ENCODE measurements at places on chromosomes 12 and 14.

DNA sequence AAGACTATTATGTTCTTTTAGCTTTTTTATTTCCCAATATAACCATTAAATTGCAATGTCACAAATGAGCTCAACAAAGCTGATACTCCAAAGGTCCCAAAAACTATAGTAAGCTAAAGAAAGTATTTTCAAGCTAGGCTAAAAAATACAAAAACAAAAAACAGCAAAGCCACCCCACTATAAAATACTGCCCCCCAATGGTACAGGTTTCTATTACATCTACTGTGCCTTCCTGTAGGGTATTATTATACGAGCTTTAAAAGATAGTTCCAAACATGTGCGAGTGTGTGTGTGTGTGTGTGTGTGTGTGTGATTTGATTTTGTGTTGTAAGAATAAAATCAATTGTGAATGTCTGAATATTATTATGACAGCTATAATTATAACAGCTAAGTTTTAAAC, 1.1 kb downstream of the IFNG start:
- DNase-seq, result peak; percentile 15

- no peak for DNase-seq
These were observed 11.6 kb upstream of the UNC119B start for GRCh38 chr12:120698665-120699064.

DNA sequence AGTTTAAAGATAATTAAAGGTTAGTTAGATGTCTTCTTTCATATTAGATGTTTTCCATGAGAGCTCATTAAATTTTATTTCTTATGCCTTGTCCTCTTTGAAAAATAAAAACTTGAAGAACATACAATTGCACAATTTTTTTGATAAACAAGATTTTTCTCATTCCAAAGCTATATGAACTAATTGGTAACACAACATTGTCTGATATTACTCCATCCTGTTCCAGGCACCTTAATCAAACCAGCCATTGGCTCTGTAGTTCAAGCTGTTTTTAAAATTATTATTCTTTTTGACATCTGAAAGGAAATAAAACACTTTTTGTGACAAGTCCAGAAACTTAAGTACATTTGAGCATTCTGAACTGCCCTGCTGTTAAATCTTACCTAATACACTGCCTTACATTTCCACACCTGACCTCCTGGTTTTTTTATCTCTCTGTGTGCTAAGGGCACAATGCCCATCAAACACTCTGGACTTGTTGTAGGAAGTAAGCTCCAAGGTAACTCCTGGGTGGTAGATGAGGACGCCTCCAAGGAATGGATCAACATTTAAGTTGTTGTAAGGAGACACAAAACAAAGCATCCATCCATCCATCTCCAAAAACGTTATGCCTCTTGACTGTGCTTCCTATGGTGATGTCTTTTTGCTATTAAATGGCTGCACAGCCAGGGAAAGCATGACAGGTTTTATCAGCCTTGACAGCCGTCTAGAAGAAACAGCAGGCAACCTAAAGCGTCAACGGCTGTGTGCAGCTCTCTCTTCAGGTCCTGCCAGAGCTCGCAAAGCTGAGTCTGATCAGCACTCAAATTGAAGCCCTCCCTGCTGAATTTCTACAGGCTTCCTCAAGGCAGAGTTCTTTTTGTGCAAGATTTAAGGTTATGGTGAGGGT, 449.9 kb upstream of the FLRT2 start:
- no peak for DNase-seq

GRCh38 chr14:61192989-61193388, 88.1 kb downstream of the TMEM30B start:
- no peak for DNase-seq

GRCh38 chr14:67239582-67239981, 1.7 kb upstream of the PALS1 start:
- no peak for DNase-seq

DNA sequence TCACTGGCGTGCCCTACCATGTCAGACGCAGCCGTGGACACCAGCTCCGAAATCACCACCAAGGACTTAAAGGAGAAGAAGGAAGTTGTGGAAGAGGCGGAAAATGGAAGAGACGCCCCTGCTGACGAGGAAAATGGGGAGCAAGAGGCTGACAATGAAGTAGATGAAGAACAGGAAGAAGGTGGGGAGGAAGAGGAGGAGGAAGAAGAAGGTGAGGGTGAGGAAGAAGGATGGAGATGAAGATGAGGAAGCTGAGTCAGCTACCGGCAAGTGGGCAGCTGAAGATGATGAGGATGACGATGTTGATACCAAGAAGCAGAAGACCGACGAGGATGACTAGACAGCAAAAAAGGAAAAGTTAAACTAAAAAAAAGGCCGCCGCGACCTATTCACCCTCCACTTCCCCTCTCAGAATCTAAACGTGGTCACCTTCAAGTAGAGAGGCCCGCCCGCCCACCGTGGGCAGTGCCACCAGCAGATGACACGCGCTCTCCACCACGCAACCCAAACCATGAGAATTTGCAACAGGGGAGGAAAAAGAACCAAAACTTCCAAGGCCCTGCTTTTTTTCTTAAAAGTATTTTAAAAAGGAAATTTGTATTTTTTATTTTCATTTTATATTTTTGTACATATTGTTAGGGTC, 13.2 kb downstream of the TRIP11 start:
- DNase-seq, result no peak

- no peak for DNase-seq
These were observed 239.1 kb downstream of the ALX1 start for GRCh38 chr12:85519163-85519562.

DNA sequence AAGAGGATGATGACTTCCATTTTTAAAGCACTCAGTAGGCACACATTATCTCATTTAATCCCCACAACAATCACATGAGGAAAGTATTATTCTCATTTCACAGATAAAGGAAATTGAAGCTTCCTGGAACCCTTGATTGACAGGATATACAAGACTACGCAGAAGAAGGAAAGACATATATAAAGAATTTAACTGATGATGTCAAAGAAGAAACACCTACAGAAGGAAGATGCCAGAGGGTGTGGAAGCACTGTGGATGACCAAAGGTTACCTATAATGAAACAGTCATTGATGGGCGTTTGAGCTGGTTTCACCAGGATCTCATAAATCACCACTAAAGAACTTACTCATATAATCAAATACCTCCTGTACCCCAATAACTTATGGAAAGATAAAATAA, 197.4 kb downstream of the SLC25A21 start:
- no peak for DNase-seq

- DNase-seq, result no peak
These were observed 120.9 kb downstream of the SLC38A6 start for GRCh38 chr14:61101803-61102548.

- DNase-seq, result no peak
These were observed 10.7 kb downstream of the UBE3B start for GRCh38 chr12:109488051-109488665.

GRCh38 chr14:68730811-68731425, 61.9 kb downstream of the ZFP36L1 start:
- no peak for DNase-seq

DNA sequence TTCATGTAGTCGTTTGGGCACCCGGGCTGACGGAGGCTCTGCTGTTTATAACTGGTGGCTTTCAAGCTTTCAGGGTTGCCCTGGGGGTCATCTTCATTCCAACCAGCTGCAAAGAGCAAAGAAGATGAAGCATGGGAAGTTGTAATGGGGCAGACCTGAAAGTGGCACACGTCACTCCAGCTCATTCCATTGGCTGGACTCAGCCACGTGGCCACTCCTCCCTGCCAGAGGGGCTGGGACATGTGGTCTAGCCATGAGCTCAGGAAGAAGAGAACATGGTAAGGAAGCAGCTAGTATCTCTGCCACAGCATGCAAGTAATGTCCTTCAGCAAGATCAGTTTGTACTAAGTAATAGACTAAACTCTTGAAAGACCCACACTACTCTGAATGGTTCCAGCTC, 51.7 kb upstream of the FERMT2 start:
- DNase-seq, result no peak

- no peak for DNase-seq
These were observed 1035.6 kb upstream of the TMEM132C start for GRCh38 chr12:127231371-127231770.

Data from CD4-positive, alpha-beta T cell treated with Interleukin-6 for 4 hours (primary cell).